Endothelial cell (in vitro differentiated cells): ENCODE measurements at places on chromosomes 4 and X.

GRCh38 chr4:148044912-148045352 lies 313.0 kb downstream of the ARHGAP10 start:
- DNase-seq: no peak

- no peak for DNase-seq
Measured at GRCh38 chrX:17185431-17185830, 189.6 kb upstream of the NHS start.

- DNase-seq: peak; percentile 37
Measured at GRCh38 chr4:152109531-152110509, 349.0 kb upstream of the GATB start.

DNA sequence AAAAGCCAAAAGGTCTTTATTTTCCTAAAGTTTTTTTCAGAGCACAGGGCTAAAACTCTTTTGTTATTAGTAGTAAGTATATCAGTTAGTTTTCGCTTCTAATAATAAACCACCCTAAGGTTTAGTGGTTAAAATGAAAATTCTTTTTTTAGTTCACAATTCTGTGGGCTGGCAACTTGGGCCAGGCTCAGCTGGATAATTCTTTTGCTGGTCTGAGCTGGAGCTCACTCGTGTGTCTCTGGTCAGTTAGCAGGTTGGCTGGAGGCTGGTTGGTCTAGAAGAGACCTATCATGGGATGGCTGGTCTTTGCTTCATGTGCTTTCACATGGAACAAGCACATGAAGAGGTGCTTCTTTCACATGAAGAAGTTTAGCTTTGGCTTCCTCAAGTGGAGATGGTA lies 227.1 kb upstream of the LCORL start:
- DNase-seq: no peak

- no peak for DNase-seq
Measured at GRCh38 chrX:39766085-39766726, 331.6 kb downstream of the BCOR start.

- no peak for DNase-seq
Measured at GRCh38 chrX:145609951-145610511, 207.6 kb upstream of the SLITRK2 start.

- no peak for DNase-seq
Measured at GRCh38 chr4:80049402-80049801, 23.6 kb downstream of the ANTXR2 start.

DNA sequence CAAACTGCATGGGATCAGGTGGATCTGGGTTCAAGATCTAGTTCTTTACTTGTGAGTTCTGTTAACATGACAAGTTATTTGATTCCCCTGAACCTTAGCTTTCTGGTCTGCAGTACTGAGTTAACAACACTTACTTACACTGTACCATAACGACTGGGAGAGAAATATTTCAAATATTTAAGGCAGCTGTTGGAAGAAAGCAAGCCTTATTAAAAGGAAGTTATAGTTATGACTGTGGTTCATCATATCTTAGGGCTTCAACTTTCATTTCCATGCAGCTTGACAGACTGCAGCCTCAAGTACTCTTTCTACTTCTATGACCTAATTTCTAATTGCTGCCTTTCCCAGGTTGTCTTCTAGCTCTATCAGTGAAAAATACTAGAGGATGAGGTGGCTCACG lies 40.0 kb upstream of the PDGFRA start:
- no peak for DNase-seq

DNA sequence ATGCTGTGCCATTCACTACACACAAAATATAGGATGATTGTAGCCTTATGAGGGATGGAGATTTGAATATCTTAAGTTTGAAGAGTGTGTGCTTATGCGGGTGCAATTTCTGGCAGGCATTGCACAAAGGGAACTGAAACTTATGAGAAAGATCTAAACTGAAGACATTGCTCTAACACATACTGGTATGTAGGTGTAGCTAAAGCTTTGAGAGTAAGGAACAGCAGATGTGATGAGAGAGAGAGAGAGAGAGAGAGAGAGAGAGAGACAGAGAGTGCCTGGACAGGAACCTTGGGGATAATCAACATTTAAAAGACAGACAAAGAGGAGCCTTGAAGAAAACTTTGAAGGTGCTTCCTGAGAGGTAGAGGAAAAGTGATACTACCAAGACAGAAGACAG lies 379.7 kb downstream of the SPRY1 start:
- no peak for DNase-seq

- peak; percentile 14 for DNase-seq
Measured at GRCh38 chr4:183960046-183960420, 54.9 kb downstream of the STOX2 start.

GRCh38 chrX:94178145-94178788 lies 504.3 kb downstream of the FAM133A start:
- DNase-seq: no peak

- no peak for DNase-seq
Measured at GRCh38 chrX:22090181-22090580, 58.1 kb downstream of the PHEX start.
